ENCODE measurements at places on chromosomes 12 and 14. TPM values are rescaled to one million over a fixed set of nuclear protein-coding genes. Genes with fewer than 3 reads are reported as not detected.

Gene NYNRIN
- total RNA-seq, result 19.7 TPM

Gene CLEC1A
- total RNA-seq, result not detected

DNA sequence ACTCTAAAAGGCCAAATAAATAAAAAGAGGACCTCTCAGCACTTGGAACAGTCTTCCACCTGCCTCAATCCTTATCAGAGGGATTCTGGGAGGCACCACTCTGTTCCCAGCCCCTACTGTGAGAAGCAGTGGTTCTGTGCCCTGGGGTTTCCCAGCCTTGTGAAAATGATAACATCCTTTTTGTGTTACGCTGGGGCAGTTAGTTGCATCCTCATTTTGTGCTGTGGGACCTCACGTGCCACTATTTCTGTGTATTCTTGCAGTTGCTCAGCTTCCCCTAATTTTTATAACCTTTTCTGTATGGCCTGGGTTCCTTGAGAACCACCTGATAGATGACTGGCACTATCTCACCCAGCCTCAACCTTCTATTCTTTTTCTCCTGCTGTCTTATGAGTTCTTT, 10.8 kb upstream of the CMA1 start:
- no peak for DNase-seq

Gene SLC6A15
- 16.9 TPM for total RNA-seq

Gene MGST1
- not detected for total RNA-seq

Gene LRRK2
- not detected for total RNA-seq

Gene SDR9C7
- not detected for total RNA-seq

Gene KRT85
- total RNA-seq, result not detected

DNA sequence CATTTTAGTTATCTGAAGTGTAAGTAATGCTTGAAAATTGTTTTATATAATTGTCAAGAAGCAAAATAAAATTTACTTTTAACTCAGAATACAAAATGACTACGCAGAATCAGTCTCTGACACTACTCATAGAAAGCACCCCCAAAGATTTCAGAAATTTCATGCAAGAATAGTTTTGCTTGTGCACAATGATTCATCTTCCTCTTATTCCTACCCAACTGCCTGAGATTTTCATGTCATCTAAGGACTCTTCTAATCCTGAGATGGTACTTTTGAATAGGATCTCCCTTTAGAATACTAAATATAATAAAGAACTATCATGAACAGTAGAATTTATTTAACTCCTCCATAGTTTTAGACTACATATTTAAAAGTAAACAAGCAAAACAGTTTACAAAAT, 485.3 kb upstream of the MGAT4C start:
- no peak for DNase-seq

GRCh38 chr12:31488737-31489338, 102.1 kb downstream of the DENND5B start:
- DNase-seq, result no peak

Gene ADAMTS20
- 0.86 TPM for total RNA-seq

Gene PTHLH
- not detected for total RNA-seq

Gene RIMBP2
- 65.0 TPM for total RNA-seq

Gene FZD10
- not detected for total RNA-seq

DNA sequence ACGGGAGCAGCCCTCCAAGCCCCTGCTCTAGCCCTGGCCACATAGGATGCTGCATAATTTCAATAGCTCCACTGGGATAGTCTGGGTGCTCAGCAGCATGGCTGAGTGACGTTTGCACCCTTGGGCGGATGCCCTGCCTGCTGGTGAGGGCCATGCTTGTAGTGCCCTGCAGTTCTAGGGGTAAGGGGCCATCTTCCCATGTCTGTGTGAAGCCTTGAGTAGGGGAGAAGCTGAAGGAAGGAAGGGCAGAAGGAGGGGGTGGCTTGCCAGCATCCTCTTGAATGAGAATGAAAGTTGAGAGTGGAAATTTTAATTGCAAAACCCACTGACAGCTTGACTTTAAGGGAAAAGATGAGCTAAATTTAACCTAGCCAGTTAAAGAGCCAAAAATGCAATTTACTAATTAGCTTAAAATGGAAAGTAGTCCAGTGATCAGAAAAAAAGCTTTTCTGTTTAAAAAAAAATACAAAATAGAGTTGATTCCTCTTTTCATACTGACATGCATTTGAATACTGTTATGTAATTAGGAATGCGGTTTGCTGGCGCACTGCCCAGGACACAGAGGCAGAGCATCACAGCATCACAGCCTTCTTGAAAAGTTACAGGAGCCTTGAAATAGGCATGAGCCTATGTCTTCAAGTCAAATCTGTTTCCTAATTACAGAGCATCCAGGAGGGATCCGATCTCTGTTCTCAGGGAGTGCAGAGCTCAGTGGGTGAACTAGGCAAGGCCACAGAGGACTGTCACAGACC, 18.5 kb upstream of the EML1 start:
- DNase-seq, result peak; percentile 72

- no peak for DNase-seq
These were observed 14.7 kb upstream of the ENDOU start for GRCh38 chr12:47739979-47740378.

- DNase-seq, result no peak
These were observed 59.8 kb upstream of the RBM19 start for GRCh38 chr12:114025935-114026334.

GRCh38 chr14:101251812-101252442, 309.4 kb upstream of the DIO3 start:
- no peak for DNase-seq

- no peak for DNase-seq
These were observed 173.1 kb downstream of the FLRT2 start for GRCh38 chr14:85702997-85703396.

Gene SPTB
- total RNA-seq, result not detected

Gene C3AR1
- not detected for total RNA-seq

Gene OS9
- total RNA-seq, result 134 TPM

GRCh38 chr12:78403681-78404080, 460.9 kb upstream of the SYT1 start:
- no peak for DNase-seq

GRCh38 chr14:22456998-22457594, 131.9 kb downstream of the DAD1 start:
- no peak for DNase-seq

DNA sequence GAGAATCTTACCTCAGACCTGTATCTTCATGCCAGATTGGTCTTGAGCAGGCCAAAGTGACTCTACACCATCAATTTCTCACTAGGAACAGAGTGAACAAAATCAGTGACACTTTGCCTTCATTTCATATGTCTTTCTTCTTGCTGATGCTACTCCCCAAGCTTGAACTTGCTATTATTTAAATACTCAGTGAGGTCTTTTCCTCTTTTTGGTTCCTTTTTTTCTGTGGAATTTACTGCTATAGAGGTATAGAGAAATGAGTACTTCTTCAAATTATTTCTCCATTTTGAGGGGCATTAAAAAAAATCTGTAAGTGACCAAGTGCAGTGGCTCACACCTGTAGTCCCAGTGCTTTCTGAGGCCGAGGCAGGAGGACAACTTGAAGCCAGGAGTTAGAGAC, at the start of gene GPR33:
TSS of gene GPR33 (minus strand) at position 154 of the 400 bp plus-strand sequence. CDS start 4,074 bp downstream, outside the sequence.
- DNase-seq, result no peak

Gene PCED1B
- 9.5 TPM for total RNA-seq

DNA sequence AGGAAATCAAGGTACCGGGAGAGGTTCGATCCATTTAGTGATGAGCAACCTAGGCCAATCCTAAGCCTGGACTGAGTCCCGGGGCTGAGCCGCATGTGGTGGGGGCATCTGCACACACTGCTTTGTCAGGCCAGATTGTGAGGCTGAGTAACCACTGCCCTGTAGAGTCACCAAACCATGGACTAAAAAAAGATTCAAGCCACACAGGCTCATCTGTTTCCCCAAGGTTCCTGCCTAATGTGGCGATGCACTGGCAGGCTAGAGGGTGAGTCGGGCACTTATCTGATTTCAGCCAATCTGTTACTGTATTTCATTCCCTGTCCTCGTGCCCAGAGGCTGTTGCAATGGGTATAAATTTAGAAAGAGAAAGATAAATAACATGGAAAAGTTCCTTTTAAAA, 140.8 kb downstream of the TTC7B start:
- peak; percentile 98 for DNase-seq

- DNase-seq, result no peak
These were observed 13.6 kb downstream of the VEZT start for GRCh38 chr12:95231190-95231589.

- DNase-seq, result no peak
These were observed 77.8 kb downstream of the FERMT2 start for GRCh38 chr14:52873065-52873464.

Gene NOVA1
- total RNA-seq, result 0.31 TPM

- DNase-seq, result no peak
These were observed 420.5 kb downstream of the ZFP36L1 start for GRCh38 chr14:68372368-68372767.

- peak; percentile 68 for DNase-seq
These were observed 90.9 kb downstream of the ACTN1 start for GRCh38 chr14:68888025-68888850.

DNA sequence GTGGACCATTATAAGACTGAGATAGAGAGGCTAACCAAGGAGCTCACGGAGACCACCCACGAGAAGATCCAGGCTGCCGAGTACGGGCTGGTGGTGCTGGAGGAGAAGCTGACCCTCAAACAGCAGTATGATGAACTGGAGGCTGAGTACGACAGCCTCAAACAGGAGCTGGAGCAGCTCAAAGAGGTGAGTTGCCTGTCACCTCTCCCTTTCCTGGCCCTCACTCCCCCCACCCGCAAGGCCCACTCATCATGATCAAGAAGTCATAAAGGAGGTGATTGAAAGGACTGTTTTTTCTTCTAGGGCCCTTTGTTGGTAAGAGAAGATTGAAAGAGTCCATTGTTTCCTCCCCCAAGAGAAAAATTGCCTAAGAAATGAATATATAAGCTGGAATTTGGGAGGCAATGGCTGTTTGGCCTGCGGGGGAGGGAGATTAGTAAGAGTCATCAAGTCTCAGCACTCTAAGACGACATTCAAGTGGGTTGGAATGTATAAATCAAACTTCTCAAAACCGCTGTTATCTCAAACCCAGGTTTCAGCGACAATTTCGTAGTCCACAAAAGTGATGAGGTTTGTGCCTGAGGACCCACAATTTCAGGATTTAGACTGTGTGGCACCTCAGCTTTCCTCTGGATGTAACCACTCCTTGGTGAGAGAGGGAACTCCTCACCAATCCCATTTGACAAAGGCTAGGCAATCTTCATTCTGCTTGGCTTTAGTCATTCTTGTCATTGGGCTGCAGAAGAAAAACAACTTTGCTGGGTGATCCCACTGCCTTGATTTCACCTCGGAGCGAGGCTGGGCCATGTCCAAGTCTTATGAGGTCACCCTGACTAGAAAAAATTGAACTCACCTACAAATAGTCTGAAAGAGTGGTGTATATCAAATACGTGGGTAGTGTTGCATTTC, 966 bp downstream of the BICD1 start:
- DNase-seq, result peak; percentile 70

Gene GPR68
- 0.55 TPM for total RNA-seq

GRCh38 chr14:34875031-34875922, at the start of gene BAZ1A:
Gene BAZ1A, minus strand, starts transcription at chr14:34875360. Its CDS starts 756 bp downstream, at chr14:34874604.
- peak; percentile 59 for DNase-seq

DNA sequence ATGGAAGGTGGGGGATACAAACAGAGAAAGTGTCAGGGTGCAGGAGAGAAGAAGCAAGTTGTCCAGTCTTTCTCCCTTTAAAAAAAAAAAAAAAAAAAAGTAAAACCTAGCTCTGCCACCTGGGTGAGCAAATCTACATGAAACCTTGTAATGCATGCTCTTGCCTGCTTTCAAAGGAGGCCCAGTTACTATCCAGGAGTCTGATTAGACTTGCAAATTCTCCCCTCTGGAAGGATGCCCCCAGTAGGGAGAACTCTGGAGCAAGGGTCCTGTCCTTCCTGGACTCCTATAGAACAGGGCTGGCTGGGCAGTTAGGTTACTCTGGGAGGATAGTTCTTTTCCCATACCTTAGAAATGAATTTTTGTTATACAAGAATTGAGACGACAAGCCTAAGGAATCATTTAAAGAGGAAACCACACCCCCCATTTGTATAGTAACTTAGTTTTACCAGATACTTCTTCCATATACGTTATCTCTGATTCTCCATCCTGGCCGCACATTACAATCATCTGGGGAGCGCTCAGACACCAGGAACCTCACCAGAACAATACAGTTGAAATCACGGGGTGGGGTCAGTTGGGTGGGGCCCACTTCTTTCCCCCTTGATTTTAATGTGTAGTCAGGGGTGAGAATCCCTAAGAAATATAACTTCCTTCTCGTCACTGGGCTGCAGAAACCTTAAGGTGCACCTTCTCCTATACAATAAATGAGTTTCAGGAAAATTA, 30.5 kb downstream of the RAB35 start:
- no peak for DNase-seq

Gene RAD9B
- not detected for total RNA-seq

GRCh38 chr14:52310541-52310940, 3.6 kb upstream of the PTGER2 start:
- DNase-seq, result no peak

Gene BBS10
- 10.8 TPM for total RNA-seq
